Cardiac septum (tissue), 1 donor: ENCODE measurements at places on chromosomes 7 and 10.

DNA sequence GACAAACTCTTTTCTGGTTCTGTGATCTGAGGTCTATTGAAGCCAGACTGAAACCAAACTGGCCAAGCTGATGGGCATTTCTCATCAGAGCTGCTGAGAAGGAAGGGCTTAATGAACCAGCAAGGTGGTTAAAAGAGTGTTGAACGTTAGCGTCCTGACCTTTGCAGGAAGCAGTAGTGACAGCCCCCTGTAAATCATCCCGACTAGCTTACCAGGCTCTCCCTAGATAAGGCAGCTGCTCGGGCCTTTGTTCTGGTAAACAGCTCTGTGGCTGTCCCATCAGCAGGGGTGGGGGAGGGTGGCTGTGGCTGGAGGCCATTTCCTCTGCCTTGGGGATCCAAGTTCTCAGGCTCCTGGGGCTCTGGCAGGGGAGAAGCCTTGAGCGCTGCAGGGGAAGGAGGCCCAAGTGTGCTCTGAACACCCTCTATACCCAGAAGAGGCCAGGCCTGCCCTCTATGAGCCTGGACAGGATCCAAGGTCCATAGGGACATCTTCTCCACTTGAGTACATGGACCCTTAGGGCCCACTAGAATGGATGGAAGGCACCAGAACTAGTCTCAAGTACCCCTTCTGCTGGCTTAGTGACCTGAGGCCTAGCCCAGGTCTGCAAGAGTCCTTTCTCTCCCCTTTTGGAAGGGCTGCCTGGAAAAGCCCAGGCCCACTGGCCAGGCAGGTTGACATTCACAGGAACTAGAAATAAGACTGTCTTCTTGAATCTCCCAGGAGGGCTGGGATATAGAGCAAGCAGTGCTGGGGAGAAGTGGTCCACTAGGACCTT is 134.6 kb downstream of the ARHGAP22 start:
- DNase-seq, result peak; percentile 74

DNA sequence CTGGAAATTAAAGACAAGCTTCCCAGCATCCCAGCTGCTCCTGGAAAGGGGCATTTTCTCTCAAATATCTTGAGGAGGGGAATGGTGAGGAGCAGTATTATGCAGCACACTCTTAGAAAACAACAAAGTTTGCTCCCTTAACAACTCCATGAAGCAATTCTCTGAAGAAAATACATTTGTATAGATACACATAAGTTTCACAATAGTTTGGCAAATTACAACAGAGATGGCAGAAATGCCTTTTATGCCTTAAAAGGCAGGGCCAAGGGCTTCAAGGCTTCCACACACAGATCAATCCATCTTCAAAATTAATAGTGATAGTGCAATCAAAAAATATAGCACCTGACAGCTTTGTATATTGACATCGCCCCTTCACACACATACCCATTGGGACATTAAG is 12.2 kb downstream of the DGKI start:
- DNase-seq, result no peak

- no peak for DNase-seq
Observed at GRCh38 chr10:13483951-13484350, 44.9 kb downstream of the BEND7 start.

- no peak for DNase-seq
Observed at GRCh38 chr7:77425101-77426051, 9.2 kb upstream of the GSAP start.

- no peak for DNase-seq
Observed at GRCh38 chr7:7554021-7554432, 12.7 kb upstream of the MIOS start.

GRCh38 chr7:72405418-72405817 is 6.7 kb downstream of the CALN1 start:
- peak; percentile 46 for DNase-seq
